Stomach (tissue), 19 donors: ENCODE measurements at places on chromosomes 6 and 20.
A peak's percentile ranks its signal among the peaks of the same experiment; 100 is the strongest.

- no peak overlapping the region for H3K27ac ChIP-seq
- H3K27me3 ChIP-seq: no peaks in the 10 kb centered on the region
- no peak overlapping the region for H3K4me3 ChIP-seq
- no peak for DNase-seq
- H3K36me3 ChIP-seq: no peaks in the 10 kb centered on the region
- no peaks in the 10 kb centered on the region for H3K4me1 ChIP-seq
These were observed 51.1 kb downstream of the MYLIP start for GRCh38 chr6:16179970-16180431.

DNA sequence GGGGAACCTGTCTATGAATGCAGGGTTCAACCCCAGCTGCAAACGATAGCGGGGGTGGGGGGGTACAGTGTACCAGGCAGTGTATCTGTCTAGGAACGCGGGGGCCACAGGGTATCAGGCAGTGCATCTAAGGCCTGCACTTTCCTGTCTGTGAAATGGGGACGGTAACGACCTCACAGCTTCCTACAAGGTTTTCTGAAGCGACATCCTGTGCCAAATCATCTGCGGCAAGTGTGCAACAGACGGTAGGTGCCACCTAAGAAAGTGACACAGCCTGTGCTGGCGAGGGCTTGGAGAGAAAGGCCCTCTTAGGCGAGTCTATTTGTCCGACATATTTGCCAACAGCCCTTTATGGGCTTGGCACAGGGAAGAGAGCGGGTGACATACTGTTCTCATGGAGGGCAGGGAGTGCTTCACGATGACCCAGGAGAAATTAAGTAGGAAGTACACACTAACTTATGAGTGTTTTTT is 3.8 kb downstream of the DIDO1 start:
- H3K27me3 ChIP-seq: no peaks in the 10 kb centered on the region
- peaks cover 88% of the 10 kb centered on the region for H3K4me1 ChIP-seq
- DNase-seq: peak; percentile 43

DNA sequence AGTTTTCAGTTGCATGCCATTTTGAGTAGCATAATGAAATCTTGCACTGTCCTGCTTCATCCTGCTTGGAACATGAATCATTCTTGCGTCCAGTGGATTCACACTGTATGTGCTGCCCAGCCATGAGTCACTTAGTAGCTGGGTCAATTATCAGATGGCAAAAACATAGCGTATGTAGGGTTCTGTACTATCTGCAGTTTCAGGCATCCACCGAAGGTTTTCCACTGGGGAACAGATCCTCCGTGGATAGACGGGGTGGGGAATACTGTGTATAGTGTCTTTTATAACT is 61.4 kb downstream of the IL22RA2 start:
- H3K27ac ChIP-seq: no peak overlapping the region
- no peaks in the 10 kb centered on the region for H3K27me3 ChIP-seq
- H3K4me1 ChIP-seq: no peaks in the 10 kb centered on the region
- no peak for DNase-seq
- no peak overlapping the region for H3K4me3 ChIP-seq
- H3K36me3 ChIP-seq: no peaks in the 10 kb centered on the region

DNA sequence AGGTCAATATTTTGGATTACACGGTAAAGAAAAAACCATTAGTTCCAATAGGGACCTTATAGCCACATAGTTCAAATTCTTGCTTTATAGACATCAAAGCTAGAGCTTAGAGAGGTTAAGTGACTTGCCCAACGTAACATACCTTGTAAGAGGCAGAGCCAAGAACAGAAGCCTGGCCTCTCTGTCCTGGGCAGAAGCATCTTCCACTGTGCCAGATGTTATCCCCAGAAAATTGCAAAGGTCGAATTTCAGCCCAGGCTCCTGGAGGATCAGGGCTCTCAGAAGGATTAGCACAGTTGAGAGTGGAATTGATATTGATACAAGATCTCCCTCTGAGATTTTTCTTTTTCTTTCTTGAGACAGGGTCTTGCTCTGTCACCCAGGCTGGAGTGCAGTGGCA is 6.1 kb downstream of the SMIM28 start:
- DNase-seq: no peak
- H3K4me1 ChIP-seq: no peaks in the 10 kb centered on the region
- H3K4me3 ChIP-seq: no peak overlapping the region
- no peaks in the 10 kb centered on the region for H3K27me3 ChIP-seq
- no peak overlapping the region for H3K27ac ChIP-seq
- no peaks in the 10 kb centered on the region for H3K36me3 ChIP-seq

GRCh38 chr6:125843593-125843992 is 52.8 kb downstream of the NCOA7 start:
- DNase-seq: no peak
- no peaks in the 10 kb centered on the region for H3K36me3 ChIP-seq
- no peak overlapping the region for H3K4me3 ChIP-seq
- no peaks in the 10 kb centered on the region for H3K27me3 ChIP-seq
- H3K4me1 ChIP-seq: peaks cover 33% of the 10 kb centered on the region
- peak overlapping the region; percentile 24 for H3K27ac ChIP-seq

GRCh38 chr6:113406048-113406695 is 451.0 kb upstream of the MARCKS start:
- no peak for DNase-seq
- no peak overlapping the region for H3K27ac ChIP-seq
- H3K4me3 ChIP-seq: no peak overlapping the region
- H3K27me3 ChIP-seq: no peaks in the 10 kb centered on the region
- H3K36me3 ChIP-seq: no peaks in the 10 kb centered on the region

DNA sequence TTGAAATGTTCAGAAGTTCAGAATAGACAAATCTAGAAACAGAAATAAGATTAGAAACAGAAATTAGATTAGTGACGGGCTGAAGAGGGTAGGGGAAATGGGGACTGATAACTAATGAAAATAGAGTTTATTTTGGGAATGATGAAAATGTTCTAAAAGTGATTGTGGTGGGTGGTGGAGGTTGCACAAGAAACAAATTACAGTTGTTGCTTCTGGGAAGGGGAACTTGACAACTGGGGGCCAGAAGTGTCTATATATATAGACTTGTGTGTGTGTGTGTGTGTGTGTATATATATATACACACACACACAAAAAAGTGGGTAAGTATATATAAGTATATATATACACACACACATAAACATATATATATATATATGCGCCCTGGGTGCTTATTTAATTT is 86.5 kb upstream of the RREB1 start:
- no peaks in the 10 kb centered on the region for H3K4me1 ChIP-seq
- H3K4me3 ChIP-seq: no peak overlapping the region
- H3K27me3 ChIP-seq: no peaks in the 10 kb centered on the region
- DNase-seq: no peak
- no peaks in the 10 kb centered on the region for H3K36me3 ChIP-seq

- H3K4me3 ChIP-seq: no peak overlapping the region
- H3K27ac ChIP-seq: no peak overlapping the region
- no peaks in the 10 kb centered on the region for H3K27me3 ChIP-seq
- no peaks in the 10 kb centered on the region for H3K36me3 ChIP-seq
- DNase-seq: no peak
These were observed 37.7 kb downstream of the PPP1R14C start for GRCh38 chr6:150180517-150180916.

GRCh38 chr6:169075211-169075914 is 178.3 kb downstream of the THBS2 start:
- peak overlapping the region; percentile 78 for H3K27ac ChIP-seq
- H3K27me3 ChIP-seq: no peaks in the 10 kb centered on the region
- H3K4me3 ChIP-seq: no peak overlapping the region
- no peaks in the 10 kb centered on the region for H3K36me3 ChIP-seq
- DNase-seq: peak; percentile 34
- H3K4me1 ChIP-seq: no peaks in the 10 kb centered on the region

GRCh38 chr6:44072452-44072958 is 54.7 kb downstream of the MRPL14 start:
- peaks cover 29% of the 10 kb centered on the region for H3K4me1 ChIP-seq
- peak; percentile 52 for DNase-seq
- H3K27me3 ChIP-seq: no peaks in the 10 kb centered on the region

DNA sequence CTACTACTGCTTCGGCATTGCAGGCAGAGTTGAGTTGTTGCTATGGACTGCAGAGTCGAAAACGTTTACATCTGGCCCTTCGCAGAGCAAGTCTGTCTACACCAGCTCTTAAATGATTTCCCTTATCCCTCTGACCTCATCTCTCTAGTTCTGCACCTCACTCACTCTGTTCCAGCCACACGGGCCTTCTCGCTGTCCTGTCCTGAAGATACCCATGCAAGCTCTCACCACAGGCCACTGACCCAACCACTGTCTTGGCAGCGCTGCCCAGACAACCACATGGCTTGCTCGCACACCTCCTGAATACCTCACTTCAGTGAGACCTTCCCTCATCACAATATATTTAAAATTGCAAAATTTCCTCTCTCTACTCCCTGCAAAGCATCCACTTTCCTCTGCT is 31.4 kb downstream of the B4GALT5 start:
- H3K4me3 ChIP-seq: no peak overlapping the region
- H3K27me3 ChIP-seq: no peaks in the 10 kb centered on the region
- H3K27ac ChIP-seq: peak overlapping the region; percentile 38
- H3K36me3 ChIP-seq: peaks cover 3% of the 10 kb centered on the region
- no peak for DNase-seq

- peak; percentile 47 for DNase-seq
- no peaks in the 10 kb centered on the region for H3K4me1 ChIP-seq
- peak overlapping the region; percentile 15 for H3K4me3 ChIP-seq
- no peaks in the 10 kb centered on the region for H3K27me3 ChIP-seq
- peak overlapping the region; percentile 70 for H3K27ac ChIP-seq
These were observed 118.3 kb downstream of the STXBP5 start for GRCh38 chr6:147322299-147323162.
